ENCODE measurements at places on chromosomes 2 and 18.

DNA sequence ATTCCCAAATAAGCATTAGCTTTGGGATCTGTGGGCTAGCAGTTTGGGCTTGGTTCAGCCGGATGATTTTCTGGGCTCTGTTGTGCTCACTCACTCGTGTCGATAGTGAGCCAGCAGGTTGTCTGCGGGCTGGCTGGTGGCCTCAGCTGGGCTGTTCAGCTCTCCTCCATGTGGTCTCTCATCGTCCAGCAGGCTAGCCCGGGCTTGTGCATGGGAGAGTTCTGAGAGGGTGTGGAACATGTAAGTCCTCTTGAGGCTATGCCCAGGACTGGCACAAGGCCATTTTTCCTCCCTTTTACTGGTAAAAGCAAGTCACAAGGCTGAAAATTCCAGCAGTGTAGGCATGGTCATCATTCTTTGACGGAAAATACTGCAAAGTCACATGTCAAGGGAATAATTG is 38.5 kb downstream of the NTSR2 start:
- no peak for DNase-seq

DNA sequence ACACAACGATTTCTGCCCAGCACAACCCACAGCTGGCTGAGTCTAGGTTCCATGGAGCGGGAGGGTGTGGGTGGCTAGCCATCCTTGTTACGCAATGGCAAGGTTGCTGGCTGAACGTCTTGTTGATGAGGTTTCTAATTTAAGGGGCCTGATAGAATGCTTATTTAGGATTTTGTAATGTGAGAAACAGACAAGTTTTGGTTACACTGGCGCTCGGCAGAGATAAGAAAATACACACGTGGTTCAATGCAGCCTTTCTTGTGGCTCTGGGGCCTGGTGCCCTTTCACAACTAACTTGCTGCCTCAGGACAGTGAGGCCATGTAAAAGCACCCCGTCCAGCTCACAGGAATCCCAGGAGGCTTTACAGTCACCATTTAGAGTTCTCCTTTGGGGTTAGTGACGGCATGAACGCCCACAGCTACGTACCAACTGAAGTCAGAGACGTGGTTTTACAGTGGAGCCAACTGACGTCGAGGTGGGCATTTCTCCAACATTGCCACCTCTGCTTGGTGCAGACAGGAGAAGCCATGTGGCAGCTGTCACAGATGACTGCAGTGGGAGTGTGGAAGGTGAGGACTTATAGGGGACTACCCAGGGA is 29.7 kb upstream of the PIEZO2 start:
- DNase-seq: no peak

GRCh38 chr2:89818873-89819272 is 1127.4 kb downstream of the RPIA start:
- DNase-seq: no peak

- DNase-seq: peak; percentile 52
Observed at GRCh38 chr18:48833701-48834412, 116.9 kb downstream of the SMAD7 start.

GRCh38 chr18:60746919-60747318 is 374.3 kb upstream of the MC4R start:
- no peak for DNase-seq

DNA sequence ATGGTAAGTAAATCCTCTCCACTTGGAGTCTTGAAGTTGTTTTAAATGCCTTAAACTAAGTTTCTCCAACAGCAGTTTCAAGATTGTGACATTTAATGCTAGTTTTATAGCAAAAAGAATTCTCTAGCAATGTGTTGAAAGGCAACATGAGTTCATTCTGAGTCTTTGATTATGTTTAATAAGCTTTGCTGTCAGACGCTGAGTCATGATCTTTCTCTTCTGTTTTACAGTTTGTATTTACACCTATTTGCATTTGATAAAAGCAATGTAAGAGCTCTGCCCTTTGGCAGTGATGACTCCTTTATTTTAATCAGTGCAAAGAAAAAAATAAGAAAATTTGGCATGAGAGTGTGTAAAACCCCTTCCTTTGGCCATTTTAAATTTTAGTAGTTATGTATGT is 497.7 kb downstream of the STK39 start:
- no peak for DNase-seq

DNA sequence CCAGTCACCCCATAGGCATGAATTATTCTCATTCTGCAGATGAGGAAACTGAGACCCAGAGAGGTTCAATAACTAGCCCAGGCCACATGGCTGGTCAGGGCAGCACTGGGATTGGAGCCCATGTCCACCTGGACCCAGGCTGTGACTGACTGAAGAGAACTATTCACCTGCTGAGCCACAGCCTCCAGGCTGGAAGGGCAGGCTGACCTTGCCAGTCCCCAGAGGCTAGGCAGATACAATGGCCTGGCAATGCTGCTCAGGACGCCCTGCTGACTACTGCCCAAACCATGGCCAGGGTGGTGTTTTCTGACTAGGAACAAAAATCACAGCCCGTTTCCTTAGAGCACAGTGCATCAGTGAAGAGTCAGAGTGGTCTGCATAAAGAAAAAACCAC is 36.8 kb downstream of the HS6ST1 start:
- DNase-seq: no peak

- peak; percentile 7 for DNase-seq
Observed at GRCh38 chr18:34787931-34788532, 77.9 kb downstream of the DTNA start.

- no peak for DNase-seq
Observed at GRCh38 chr2:202790676-202791075, 80.9 kb downstream of the ICA1L start.

GRCh38 chr2:74522516-74522915 is 3.5 kb downstream of the DQX1 start:
- no peak for DNase-seq

DNA sequence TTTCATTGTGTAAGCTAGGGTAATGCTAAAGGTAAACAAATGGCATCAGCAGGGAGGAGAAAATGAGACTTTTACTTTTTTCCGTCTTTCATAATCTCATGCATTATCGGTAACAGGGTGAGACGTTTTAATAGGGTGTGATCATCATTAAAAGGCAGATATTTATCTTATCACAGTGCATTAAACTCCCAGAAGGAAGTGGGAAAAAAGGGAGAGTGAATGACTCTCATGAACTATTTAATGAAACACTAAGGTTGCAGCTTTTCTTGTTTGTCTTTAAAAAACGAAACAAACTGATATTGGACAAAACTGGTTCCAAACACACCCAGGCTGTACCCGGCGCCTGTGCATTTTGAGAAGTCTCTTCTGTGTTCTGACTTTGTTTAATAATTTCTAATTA is 1936.8 kb upstream of the PIK3C3 start:
- no peak for DNase-seq

- no peak for DNase-seq
Observed at GRCh38 chr2:118902266-118903028, 39.5 kb upstream of the MARCO start.

- DNase-seq: no peak
Observed at GRCh38 chr2:47269316-47270232, 114.5 kb upstream of the STPG4 start.

GRCh38 chr18:36771245-36771644 is 57.6 kb downstream of the TPGS2 start:
- DNase-seq: no peak

- DNase-seq: no peak
Observed at GRCh38 chr2:10028407-10028987, 14.9 kb upstream of the KLF11 start.

- DNase-seq: peak; percentile 41
Observed at GRCh38 chr2:240997856-240998705, at the start of gene SNED1. Gene SNED1, plus strand, starts transcription at chr2:240998618. Its CDS starts 220 bp downstream, at chr2:240998838.

DNA sequence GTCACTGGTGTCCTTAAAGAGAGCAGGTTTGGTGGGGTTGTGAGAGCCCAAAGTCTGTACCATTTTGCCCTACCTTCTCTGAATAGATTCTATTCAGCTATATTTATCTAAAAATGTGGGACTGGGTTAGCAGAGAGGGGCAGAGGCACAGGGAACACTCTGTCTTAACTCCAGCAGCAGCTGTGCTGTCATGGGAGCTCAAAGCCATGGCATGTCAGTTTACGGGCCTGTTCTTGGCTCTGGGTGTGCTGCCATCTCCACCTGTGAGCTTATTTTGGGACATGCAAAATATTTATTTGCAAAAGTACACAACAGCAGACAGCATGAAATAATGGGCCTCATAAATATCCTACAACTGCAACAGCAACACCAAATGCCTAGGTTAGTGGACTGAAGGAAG is 129.6 kb upstream of the KCTD1 start:
- no peak for DNase-seq

GRCh38 chr2:27855476-27855875 is 34.7 kb downstream of the RBKS start:
- no peak for DNase-seq

DNA sequence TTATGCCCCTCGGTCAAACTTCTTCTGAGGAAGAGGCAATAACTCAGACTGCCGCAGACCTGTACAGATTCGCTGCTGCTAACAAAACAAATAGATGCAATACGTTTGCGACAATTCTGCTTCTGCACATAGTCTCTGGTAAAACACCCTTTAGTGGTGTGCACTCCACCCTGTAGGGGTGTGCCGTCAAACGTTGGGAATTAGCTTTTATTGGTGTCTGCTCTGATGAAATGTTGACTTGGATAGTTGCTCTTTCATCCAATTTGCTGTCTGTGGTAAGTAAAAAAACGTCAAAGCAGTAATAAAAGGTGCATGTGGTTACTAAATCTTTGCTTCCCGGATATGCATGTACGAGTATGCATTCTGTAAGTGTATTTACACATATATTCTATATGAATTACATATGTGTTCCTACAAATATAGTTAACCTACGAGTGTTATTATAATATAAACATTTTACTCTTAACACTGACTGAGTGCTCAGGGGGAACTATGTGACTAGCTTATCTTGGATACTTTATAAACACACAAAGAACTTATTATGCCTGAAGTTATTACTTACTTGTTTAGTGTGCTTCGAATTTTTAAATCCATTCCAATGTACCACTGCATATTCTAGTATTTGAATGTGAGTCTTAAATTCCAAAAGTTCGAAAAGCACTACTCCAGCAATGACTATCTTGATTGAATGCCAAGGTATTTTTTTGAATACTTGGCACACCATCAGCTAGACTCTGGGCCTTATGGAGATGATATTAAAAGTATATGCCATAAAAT is 610.2 kb downstream of the ZEB2 start:
- DNase-seq: no peak

- DNase-seq: no peak
Observed at GRCh38 chr18:58338141-58338540, 290.8 kb downstream of the ALPK2 start.

- no peak for DNase-seq
Observed at GRCh38 chr18:37266290-37266689, 299.3 kb downstream of the CELF4 start.
